Stimulated activated CD8-positive, alpha-beta memory T cell treated with anti-CD3 and anti-CD28 coated beads, Interleukin-4, amount 100 ng/mL, for 1 hour (primary cell): ENCODE measurements at places on chromosomes 1 and 21.

DNA sequence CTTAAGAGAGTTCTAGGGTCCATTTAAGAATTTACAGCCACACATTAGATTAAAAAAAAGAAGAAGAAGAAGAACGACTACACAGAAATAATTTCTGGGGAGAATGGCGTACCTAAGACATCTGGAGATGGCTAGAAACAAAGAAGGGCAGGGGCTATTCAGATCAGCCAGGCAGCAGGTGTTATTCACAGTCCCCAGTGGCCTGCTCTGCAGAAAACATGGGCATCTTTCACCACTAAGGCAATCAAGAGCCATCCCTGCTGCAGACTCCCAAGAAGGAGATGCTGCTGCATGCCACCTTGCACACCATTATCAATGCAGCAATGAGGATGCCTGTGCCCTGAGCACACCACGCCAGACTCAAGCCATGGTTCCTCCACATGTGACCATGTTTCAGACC, 7.9 kb upstream of the FCRL2 start:
- no peak for DNase-seq

DNA sequence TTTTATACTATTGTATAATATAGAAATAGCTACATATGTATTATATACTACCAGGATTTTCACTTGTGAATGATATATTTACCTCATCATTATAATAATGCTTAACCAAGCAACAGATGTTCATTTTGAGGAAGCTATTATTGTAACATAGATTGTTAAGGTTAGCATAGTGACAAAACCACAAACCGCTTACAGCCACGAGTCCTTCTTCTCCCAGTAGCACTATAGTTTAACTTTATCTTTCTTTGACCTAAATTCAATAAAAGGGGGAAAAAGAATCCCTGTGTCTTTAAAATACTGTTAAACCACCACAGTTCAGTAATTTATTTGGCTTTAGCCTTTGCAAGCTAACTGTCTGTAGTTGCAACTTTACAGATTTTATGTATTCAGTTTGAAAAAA, 1039.4 kb upstream of the B3GALT2 start:
- no peak for DNase-seq

GRCh38 chr1:175268720-175269119, 76.1 kb upstream of the KIAA0040 start:
- DNase-seq = no peak

DNA sequence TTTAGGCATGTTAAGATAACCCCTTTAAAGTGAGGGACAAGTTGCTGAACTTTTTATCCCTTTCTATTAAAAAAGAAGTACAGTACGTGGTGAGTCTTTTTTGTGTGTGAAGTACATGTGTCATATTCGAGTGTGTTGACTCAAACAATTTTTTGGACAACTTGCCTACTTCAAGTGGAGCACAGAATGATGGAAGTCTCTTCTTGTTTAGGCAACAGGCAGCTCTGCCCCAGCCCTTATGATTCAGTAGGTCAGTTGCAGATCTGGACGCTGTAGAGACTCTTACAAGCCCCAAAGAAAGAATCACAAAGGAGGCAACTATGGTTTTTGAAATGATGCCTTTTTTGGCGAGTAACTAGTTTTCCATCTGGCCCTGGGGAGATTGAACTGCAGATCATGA, 14.4 kb upstream of the ZFP69B start:
- DNase-seq = no peak

- DNase-seq = no peak
Observed at GRCh38 chr1:243713470-243714186, 136.4 kb downstream of the AKT3 start.

DNA sequence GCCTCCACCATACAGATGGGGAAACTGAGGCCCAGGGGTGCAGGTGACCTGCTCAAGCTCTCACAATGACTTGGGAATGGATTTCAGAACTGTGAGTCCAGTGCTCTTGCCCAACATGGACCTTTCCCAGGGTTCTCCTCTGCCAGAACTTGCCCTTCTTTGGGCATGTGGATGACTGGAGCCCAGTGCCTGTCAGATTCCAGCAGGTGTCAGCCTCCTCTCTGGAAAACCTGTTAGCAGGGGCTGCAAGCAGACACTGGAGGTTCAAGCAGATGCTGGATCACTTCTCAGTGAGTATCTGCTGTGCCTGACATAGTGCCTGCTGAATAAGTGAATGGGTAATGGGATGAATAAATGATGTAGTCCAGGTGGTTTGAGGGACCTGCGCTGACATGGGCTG, 314.2 kb upstream of the POU3F1 start:
- DNase-seq = no peak

DNA sequence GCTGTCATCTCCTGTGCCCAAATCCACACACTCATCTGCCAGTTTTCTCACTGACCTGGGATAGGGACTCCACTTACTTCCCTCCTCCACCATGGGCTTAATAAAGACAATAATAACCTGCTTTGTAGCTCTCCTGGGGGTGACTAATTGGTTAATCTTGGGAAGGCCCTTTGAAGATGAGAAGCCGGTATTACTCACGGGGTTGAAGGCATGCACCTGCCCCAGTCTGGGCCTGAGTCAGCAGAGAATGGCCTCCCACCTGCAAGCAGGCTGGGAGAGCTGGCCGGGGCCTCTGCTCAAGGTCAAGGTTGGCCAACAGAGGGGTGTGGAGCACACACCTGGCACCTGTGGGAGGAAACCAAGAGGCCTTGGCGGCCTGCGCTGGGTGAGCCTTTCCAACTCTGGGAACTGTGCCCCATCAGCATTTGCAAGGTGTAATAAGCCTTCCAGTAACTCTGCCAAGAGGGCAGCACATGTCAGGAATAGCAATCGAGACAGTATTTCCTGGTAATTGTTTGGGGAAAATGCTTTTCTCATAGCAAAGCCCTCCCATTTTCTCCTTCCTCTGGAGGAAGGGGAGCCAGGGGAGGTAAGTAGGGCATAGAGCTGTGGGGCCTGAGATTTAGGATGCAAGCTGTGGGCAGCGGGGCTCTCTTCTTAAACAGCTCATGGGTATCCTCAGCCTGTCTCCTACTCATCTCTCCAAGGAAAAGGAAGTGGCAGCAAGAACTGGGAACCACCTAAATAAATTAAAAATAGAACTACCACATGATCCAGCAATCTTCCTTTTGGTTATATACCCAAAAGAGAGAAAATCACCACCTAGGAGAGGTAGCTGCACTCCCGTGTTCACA, 49.0 kb downstream of the TOMM20 start:
- DNase-seq = no peak

- no peak for DNase-seq
Observed at GRCh38 chr1:185880779-185881333, 146.7 kb downstream of the HMCN1 start.

DNA sequence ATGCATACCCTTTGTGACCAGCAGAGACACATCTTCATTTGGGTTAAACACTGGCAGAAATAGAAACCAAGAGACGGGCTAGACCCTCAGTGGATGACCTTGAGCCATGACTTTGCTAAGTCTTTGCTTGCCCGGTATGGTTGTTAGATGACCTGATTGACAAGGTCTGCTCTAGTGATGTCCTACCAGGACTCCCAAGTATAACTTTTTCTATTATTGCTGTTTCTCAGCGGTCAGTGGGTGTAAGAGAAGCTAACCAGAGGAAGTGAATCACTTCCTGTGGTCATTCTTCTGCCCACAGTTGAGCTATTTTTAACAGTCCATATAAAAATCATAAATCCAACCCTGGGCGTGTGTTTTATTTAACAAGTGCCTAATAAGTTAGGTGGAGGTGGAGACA, 126.2 kb upstream of the ETS2 start:
- DNase-seq = no peak

DNA sequence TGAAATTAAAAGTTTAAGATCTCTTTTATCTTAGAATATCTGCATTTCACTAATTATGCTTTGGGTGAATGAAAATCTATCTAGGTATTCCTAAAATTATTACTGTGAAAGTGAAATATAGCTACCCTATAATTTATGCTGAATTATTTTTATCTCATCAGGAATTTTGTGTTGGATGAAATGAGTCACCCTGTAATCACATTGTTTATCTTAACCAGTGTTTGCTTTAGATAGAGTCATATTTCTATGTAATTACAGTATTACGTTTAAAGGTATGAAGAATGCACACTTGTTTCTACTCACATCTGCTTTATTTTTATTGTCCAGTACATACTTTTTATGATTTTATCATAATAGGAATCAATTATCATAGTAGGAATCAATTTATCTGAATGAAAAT, 249.2 kb downstream of the NCAM2 start:
- DNase-seq = no peak

GRCh38 chr1:38082769-38083263, 36.2 kb upstream of the POU3F1 start:
- no peak for DNase-seq

DNA sequence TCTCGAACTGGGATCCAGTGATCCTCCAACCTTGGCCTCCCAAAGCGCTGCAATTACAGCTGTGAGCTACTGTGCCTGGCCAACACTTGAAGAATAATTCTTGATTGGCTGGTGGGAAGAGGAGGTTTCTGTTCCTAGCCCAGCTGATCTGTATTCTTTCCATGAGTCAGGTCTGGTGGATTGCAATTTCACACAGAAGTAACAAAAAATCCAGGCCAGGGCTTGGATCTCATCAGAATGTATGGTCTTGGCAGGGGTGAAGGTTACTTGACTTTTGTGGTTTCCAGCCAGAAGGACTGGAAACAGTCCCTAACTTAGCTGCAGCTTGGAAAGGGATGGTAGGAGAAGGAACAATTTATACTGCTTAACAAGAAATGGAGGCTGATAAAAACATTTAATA, 5.1 kb upstream of the HP1BP3 start:
- DNase-seq = no peak

DNA sequence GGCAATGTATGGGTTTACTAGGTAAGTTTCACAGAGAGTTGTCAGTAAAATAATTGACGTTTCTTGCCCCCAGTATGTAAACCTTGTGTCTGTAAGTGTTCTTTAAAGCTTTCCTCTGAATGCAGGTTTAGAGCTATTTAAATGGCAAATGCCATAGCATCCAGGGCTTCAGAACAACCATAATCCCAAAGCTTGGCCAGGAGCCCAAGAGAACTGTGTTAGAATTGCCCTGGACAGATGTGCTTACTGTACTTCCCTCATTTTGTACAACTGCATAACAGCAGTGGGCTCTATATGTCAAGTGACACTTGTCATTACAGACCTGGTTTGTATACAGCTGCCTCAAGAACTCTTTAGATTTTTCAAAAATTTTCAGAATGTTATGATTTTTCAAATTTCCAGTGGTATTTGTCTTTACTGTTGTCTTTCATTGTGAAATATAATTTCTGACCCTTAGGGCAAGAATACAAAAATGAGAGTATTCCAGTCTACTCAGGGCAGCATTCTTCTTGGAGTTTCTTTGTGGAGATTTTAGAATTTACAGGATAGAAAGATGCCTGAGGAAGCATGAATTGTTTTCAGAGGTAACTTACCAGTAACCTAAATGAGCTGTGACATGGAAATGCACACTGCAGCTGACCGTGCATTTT, 136.9 kb upstream of the L1TD1 start:
- no peak for DNase-seq

GRCh38 chr1:206115791-206116190, 1.4 kb downstream of the AVPR1B start:
- DNase-seq = no peak

GRCh38 chr21:40381111-40381510, 465.8 kb downstream of the DSCAM start:
- no peak for DNase-seq

DNA sequence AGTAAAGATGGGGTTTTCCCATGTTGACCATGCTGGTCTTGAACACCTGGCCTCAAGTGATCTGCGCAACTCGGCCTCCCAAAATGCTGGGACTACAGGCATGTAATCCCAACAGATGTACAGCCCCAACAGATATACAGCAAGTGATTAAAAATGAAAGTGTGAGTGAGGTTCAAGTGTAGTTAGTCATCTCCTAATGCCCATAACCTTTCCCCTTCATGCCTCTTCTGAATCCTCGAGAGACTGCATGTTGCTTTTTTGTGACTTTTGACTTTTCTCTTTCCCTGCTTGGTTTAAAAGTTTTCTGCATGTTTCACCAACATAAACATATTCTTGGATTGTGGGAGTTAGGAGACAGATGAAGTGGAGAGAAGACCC, 31.2 kb downstream of the KCNK2 start:
- no peak for DNase-seq

GRCh38 chr1:207259391-207259790, 62.1 kb upstream of the CD55 start:
- DNase-seq = no peak

DNA sequence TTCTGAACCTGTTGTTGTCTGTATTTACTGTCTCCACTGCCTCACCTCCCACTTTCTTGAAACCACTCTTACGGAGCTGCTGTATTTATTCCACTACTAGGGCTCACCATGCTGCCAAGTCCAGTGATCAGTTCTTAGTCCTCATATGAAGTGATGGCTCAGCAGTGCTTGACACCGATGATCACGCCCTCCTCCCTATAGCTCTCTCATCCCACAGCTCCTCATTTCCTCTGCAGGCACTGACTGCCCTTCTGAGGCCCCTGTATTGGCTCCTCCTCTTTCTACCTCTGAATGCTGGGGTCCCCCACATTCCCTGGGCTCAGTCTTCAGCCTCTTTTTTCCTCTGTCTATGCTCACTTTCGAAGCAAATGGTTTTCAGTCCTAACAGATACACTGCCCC, 3.4 kb downstream of the CLCA1 start:
- DNase-seq = no peak

GRCh38 chr1:39105841-39106765, 80.0 kb downstream of the NDUFS5 start:
- DNase-seq = no peak

- no peak for DNase-seq
Observed at GRCh38 chr1:165426745-165427144, 18.2 kb downstream of the RXRG start.

DNA sequence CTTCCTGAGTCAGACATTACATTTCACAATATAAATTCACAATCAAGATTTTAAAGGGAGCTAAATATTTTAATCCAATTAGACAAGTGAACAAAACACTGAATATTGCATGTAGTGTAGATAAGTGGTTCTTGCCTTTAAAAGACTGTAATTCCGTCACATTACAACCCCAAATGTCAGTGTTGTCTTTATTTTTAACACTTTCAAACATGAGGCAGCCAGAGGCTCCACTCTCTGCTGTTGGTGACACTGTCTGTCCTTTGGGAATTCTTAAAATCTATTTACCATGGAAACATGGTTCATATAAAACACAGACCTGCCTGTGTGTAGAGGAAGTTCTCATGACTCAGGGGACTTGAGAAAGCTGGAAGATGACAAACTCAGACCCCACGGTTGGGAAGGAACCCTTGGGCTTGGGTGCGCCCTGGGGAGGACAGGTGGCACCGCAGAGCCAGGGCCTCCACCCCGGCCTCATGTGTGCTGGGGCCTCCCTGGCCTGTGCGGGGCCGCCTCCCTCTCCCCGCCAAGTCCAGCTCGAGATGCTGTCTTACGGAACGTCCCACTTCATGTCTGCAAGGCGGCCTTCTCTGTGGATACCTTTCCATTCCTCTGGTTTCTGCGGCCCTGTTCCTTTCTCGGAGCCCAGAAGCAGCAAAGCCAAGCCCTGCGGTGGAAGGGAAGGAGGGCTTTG, 239.0 kb downstream of the SDCCAG8 start:
- no peak for DNase-seq
